ENCODE measurements at places on chromosomes 6 and 20.

- no peak for DNase-seq
Measured at GRCh38 chr6:52562911-52563310, 13.9 kb downstream of the TRAM2 start.

GRCh38 chr6:96853083-96853482, 15.8 kb upstream of the GPR63 start:
- no peak for DNase-seq

GRCh38 chr6:170424604-170425126, 118.1 kb downstream of the FAM120B start:
- DNase-seq, result no peak

- no peak for DNase-seq
Measured at GRCh38 chr6:156538875-156539660, 238.1 kb upstream of the ARID1B start.

DNA sequence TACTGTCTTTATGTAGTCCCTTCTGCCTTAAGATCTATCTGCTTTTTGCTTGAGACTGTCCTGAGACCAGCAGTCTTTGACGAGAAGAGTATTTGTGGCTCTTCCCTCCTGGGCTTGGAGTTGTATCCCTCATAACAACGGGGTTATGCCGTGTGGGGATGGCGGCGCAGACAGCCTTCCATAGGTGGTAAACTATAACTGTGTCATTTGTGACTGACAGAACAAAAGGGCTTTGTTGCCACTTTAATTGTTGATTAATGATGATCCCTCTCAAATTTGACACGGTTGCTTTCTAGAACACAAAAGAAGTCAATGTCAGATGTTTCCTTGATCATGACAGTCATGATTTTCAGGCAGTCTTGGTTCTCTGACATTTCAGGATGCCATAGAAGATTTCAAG, 196.6 kb downstream of the JARID2 start:
- DNase-seq, result no peak

DNA sequence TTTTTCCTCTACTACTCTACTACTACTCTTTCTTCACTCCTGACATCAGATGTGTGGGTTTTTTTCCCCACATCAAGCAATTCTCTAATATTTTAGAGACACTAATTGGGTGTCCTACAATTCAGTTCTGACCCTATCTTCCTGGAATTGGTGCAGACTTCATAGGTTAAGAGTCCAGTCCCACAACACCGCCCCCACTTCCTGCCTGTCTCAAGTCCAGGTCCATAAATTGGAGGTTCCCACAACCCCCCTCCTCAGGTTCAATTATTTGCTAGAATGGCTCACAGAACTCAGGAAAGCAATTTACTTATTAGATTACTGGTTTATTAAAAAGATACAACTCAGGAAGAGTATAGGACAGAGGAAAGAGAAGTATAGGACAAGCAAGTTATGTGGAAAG, 25.7 kb upstream of the SLC2A12 start:
- no peak for DNase-seq

DNA sequence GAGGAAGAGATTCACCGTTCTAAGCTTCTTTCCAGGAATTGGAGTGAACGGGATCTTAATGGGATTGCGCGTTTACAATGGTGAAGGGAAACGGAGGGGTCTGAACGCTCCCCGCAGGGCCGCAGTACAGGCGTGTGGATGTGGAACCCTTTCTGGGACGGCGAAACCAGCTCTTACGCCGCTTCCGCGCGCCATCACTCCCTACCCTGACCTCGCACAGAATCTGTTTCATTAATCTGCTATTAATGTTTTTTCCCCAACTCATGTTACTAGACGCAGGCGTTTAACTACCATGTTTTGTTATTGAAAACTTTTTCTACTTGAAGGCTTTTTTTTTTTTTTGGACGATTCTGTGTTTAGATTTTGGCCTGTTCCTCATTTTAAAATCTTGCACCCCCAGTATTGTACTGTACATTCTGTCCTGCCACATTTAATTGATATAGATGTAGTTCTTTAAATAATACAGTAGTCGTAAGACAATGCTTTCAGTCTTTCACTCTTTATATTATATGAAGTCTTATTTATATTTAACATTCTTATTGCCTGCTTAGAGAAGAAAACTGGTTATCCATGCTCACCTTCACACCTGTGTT, 696 bp upstream of the SUPT3H start:
- DNase-seq, result no peak

- no peak for DNase-seq
Measured at GRCh38 chr6:138550346-138550767, 51.1 kb upstream of the NHSL1 start.

GRCh38 chr20:62879275-62880146, 17.9 kb upstream of the TCFL5 start:
- no peak for DNase-seq

DNA sequence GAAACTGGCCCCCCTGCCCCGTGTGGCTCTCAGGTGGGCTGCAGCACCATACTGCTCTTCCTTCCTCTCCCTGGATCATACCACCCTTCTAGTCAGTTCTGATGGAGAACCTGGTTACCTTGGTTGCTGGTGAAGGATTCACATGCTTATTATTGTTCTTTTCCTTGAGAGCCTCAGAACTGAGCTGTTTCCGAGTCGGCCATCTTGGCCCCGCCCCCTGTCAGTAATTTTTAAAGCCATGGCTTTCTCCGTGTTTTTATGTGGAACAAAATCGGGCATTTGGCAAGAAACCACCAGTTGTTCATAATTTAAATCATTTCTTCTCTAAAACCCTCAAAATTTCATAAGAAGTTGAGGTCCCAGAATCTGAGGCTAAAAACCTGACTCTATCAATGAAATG, 493.8 kb downstream of the NKAIN2 start:
- DNase-seq, result no peak

GRCh38 chr6:134609716-134610261, 291.9 kb upstream of the SGK1 start:
- DNase-seq, result no peak

DNA sequence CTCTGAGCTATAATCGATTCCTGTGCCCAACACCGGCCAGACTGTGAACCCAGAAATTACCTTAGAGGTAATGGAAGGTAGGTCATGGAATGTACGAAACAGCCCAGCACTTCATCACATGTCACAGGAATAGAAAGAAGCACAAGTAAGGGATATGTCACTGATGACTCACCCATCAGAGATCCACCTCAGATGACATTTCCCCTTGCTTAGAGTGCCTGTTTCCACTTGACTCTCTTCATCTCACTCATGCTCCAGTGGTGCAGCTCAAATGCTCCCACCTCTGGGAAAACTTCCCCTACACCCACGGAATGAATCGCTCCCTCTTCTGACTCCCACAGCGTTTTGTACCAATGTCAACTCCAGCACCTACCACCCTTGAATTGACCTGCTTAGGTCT, 381.6 kb upstream of the CNR1 start:
- no peak for DNase-seq

GRCh38 chr20:48754292-48754691, 73.5 kb downstream of the PREX1 start:
- DNase-seq, result no peak

DNA sequence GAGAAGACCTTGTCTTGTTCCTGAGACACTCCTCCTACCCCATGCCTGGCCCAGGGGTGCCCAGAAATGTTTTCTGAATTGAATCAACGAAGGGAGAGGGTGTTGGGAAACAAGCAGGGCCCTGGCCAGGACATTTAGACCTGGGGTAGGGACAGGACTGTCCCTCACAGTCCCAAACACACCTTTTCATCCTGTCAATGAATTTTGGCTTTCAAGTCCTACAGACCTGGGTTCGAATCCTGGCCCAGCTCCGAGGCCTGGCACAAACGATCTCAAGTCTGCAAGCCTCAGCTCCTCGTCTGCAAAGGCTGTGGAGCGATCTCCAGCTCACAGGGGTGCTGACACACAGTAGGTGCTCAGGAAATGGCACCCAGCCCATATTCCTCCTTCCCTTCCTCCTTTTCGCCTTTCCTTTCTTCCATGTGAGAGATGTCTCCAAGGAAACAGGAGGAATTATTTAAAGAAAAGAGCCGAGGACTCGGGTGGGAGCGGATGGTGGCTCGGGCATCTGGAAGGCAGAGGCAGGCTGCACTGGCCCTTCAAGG, 7.3 kb upstream of the DLGAP4 start:
- DNase-seq, result no peak

- DNase-seq, result no peak
Measured at GRCh38 chr20:63225082-63225454, 9.1 kb upstream of the YTHDF1 start.

GRCh38 chr6:13689511-13690256, 22.0 kb downstream of the RANBP9 start:
- DNase-seq, result no peak

DNA sequence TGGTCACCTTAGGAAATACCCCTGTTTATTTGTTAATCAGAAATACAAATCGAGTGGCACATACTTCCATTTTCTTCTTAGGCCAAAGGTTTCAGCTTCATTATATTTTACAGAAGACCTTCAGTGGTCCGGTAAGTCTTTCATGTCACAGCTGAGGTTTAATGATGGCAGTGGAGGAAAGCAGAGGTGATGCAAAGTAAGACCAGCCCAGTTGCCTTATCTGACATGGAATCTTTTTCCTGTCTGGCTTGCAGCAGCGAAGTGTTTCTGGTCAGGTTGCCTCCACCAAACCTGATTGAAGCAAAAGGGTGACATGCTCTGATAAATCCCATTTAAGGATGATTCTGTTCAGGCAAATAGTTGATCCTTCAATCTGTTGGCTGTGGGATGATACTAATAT, 100.0 kb downstream of the PRDM1 start:
- DNase-seq, result no peak

DNA sequence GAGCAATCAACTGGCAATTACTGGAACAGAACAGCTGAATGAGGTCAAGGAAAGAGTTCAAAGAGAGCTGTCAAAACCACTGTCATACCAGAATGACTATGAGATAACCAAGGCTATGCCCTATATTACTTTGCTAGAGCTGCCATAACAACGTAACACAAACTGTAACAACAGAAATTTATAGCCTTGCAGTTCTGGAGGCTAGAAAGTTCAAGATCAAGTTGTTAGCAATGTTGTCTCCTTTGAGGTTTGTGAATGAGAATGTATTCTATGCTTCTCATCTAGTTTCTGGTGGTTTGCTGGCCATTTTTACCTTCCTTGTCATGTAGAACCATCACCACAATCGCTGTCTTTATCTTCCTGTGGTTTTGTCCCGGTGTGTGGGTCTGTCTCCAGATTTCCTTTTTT, 1323.0 kb upstream of the GJE1 start:
- no peak for DNase-seq

GRCh38 chr6:47308198-47308517, 1.5 kb downstream of the TNFRSF21 start:
- no peak for DNase-seq

DNA sequence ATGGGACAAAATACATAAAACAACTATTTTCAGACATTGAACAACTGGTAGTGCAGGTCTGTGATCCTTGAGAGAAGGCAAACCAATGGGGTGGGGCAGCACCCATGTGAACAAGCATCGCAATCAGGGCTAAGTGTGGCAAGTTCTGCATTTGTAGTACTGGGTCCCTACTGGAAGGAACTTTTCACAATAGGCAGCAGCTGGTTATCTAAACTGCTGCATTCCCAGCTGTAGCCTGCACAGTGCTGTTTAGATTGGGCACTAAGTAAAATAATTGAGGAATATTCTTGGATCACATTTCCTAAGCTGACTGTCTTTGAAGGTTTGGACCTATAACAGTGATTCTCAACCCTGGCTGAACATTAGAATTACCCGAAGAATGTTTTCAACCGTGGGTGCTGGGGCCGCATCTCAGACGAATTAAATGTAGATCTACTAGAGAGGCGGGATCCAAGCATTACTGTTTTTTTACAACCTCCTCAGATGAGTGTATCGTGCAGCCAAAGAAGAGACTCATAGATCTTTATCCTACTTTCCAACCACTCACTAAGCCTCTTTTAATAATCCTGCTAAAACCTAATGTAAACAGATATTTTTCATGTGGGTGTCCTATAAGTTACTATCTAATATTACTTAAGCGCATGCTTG, 12.4 kb upstream of the MAP3K4 start:
- no peak for DNase-seq

GRCh38 chr6:126661646-126662045, 321.7 kb downstream of the CENPW start:
- no peak for DNase-seq

DNA sequence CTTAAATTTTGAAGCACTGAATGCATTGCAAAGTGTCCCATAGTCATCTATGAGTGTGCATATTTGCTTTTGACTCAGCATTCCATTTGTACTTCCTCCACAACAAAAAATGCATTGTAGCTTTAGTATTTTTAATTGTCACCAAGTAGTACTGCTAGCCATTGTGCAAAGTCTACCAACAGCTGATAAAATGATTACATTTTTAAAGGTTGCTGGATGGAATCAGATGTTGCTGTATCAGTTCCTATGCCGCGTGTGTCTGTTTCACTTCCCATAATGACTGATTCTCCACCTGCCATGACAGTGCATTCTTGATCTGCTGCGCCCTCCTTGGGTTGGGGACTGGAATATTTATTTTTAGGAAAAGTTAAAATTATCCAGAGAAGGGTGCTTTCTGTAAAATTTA, 41.2 kb downstream of the SLX4IP start:
- no peak for DNase-seq

- no peak for DNase-seq
Measured at GRCh38 chr6:113750151-113750855, 106.8 kb upstream of the MARCKS start.

- no peak for DNase-seq
Measured at GRCh38 chr6:53067849-53068361, 2.7 kb downstream of the FBXO9 start.

GRCh38 chr20:63081351-63081750, 74.6 kb upstream of the BHLHE23 start:
- DNase-seq, result no peak

DNA sequence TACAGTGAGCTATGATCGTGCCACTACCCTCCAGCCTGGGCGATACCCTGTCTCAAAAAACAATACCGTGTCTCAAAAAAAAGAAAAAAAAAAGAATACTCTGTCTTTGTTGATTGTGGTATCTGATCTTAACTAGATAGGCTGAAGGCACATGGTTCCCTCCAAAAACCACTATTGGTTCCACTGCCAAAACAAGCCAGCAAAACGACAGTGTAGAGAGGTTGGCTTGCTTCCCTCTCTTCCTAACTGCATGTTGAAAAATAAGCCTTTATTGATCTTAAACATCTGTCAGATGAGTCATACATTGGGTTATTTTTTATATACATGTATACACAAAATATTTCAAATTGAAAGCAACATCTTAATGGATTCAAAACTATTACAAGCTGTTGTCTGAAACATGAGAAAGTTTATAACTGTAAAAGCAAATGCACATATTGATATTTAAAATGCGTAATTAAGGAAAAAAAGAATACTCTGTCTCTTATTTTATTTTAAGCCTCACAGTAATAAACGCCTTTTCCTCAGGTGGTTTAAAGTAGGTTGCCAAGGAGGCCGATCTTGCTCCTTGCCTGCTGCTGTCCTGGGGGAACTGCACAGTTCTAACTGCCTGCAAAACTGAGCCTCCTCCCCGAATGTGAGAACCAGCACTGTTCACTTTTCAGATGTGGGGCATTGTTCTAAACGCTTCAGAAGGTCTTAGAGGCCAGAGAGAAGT, 7.0 kb upstream of the NINL start:
- no peak for DNase-seq

DNA sequence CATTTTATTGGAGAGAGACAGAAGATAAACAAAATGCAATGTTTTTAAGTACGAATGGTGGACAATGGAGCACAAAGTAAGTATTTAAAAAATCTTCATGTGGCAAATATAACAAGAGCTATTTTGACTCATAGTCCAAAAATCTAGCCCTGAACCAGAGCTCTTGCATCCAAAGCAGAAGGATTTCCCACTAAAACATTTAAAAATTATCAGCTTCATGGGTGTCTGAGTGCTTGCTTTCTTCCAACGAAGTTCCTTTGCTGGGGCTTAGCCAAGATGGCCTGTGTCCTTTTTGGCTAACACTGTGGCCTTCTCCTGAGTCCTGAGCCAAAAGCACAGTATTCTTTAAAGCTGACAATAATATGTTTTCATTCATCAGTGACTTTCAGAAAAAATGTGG, 161.7 kb downstream of the RIMS1 start:
- no peak for DNase-seq

Measured in GM18507 (cell line).